CD4-positive, alpha-beta T cell treated with Interleukin-10 for 1 hour (primary cell): ENCODE measurements at places on chromosomes 2 and 18.
A peak's percentile ranks its signal among the peaks of the same experiment; 100 is the strongest.

GRCh38 chr2:164110515-164110914 lies 374.7 kb upstream of the FIGN start:
- no peak for DNase-seq

GRCh38 chr2:239927424-239927981 lies 97.6 kb downstream of the NDUFA10 start:
- DNase-seq, result peak; percentile 68

GRCh38 chr18:57940166-57940660 lies 103.8 kb upstream of the NEDD4L start:
- DNase-seq, result no peak

DNA sequence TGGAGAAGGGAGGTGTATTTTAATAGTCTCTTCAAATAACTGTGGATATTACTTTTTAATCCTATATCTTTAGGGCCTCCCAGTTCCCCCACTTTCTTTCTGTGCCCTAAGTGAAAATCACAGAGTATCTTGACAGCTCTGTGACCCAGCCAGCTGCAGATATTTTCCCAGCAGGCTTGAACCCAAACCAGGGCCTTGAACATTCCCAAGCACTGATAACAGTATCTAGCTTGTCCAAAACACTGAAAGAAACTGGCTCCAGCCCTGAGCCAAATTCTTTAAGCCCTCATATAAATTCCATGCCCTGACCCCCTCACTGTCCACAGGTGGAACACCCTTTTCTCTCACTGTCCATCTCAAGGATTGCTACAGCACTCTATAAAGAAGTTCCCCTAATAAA lies 388.1 kb upstream of the CHAC2 start:
- DNase-seq, result no peak

GRCh38 chr2:48991415-48992131 lies 162.7 kb downstream of the FSHR start:
- DNase-seq, result no peak

GRCh38 chr2:31980674-31981356 lies 30.0 kb downstream of the MEMO1 start:
- DNase-seq, result peak; percentile 20

GRCh38 chr18:34055227-34055626 lies 169.5 kb downstream of the NOL4 start:
- DNase-seq, result no peak

- DNase-seq, result no peak
Observed at GRCh38 chr2:145126146-145126545, 606.2 kb upstream of the ZEB2 start.

- no peak for DNase-seq
Observed at GRCh38 chr2:208222351-208222750, 32.5 kb downstream of the IDH1 start.

DNA sequence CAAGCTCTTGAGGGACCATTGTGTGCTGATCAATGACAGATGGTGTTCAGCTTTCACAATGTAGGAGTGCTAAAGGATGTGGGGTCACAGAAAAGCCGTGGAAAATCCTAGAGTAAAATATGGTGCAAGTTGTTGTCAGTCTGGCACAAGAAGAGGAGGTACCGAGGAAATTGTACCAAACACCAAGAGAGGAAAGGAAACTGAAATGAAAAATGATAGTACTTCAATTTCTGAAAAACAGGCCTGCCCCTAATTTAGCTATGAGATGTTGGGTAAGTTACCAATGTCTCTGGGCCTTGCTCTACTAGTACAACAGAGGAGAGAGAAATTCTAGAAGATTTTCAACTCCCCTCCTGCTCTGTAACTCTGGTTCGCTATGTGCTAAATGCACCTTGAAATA lies 78.8 kb upstream of the PELI1 start:
- DNase-seq, result no peak

DNA sequence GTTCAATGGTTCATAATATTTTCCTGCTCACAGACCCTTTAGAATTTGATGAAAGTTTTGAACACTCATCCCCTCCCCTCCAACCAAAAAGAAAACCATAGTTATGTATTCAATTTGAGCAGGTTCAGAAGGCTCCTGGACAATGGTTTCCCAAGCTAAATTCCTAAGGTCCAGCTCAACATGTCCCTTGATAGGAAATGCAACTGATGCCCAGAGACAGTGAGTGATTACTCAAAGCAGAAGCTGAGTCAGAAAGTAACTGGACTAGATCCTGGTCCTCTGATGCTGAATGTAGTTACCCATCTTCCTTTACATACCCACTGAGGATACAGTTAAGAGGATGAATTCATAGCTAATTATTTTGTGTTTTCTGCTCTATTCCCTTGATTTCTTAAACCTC lies 218.9 kb upstream of the NCKAP5 start:
- no peak for DNase-seq

- DNase-seq, result no peak
Observed at GRCh38 chr18:14963246-14963645, 215.3 kb downstream of the ANKRD30B start.

DNA sequence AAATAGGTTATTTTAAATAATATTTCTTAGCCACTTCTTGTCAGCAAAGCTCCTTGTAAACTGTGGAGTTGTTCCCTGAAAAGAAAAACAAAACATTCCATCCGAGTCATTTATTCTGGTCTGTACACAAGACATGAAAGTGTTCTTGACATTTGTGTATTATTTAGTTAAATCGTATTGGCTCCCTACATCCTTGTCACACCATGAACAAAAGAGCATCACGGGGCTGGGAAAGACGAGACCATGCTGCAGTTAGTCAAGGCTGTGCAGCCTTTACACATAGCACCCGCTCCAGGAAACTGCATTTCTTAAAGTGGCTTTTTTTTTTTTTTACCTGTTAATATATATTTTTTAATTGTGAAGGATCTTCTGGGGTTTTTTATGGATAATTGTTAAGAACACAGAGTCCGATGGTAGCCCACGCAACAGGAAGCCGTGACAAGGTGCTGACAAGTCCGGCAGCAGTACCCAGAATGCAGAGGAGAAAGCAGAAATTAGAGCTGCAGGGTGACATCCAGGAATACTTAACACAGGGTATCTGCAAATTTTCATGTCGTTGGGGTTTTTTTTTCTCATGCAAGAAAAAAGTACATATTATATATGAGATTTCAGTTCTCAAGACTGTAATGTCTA lies 588.4 kb downstream of the ARHGAP15 start:
- DNase-seq, result no peak

DNA sequence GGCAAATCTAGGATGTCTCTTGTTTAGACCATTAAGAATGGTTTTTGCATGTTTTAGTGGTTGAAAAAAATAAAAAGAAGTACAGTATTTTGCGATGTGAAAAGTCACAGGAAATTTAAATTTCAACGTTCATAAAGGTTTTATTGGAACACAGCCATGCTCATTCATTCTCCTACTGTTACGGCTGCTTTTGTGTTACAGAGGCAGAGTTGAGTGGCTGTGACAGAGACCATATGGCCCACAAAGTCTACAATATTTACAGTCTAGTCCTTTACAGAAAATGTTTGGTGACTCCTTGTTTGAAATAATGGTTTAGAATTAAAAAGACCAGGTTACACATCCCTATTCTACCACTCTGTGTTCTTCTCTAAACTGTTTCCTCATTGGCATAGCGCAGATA lies 48.1 kb downstream of the MYOM1 start:
- DNase-seq, result no peak

GRCh38 chr18:31595121-31595771 lies 3.6 kb downstream of the TTR start:
- no peak for DNase-seq

GRCh38 chr2:221961561-221961960 lies 337.2 kb downstream of the PAX3 start:
- no peak for DNase-seq

GRCh38 chr2:159124931-159125467 lies 156.6 kb downstream of the TANC1 start:
- no peak for DNase-seq

DNA sequence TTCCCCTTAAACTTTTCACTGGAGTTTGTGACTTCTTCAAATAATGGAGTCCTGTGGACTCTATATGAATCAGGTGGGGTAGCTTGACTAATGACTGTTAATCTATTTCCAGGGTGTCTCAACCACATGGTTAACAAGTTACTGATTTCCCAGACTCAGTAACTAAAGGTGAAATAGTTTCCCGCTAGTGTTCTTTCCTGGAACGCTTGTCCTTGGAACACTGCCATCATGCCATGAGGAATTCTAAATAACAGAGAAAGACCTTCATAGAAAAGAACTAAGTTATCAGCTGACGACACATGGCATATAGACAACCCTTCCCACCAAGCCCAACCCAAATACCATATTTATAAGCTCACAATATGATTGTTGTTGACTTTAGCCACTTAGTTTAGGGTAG lies 1027.9 kb upstream of the FAM98A start:
- no peak for DNase-seq

GRCh38 chr2:98518101-98518500 lies 73.4 kb downstream of the INPP4A start:
- DNase-seq, result peak; percentile 71

DNA sequence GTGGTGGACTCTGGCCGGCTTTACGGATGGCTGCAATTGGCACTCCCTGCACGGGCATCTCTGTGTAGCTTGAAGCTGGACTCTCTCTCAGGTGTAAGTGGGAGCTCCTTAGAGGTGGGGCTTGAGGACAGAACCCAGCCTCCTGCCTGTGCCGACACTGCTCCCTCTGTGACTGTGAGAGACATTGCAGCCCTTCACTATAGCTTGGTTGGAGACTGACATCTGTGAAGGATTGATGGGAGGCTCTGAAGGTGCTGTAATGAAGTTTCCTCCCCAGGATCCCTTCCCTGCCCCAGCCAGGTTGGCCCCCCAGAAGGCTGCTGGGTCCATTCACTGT lies 166.7 kb downstream of the SH3RF3 start:
- DNase-seq, result no peak

GRCh38 chr2:186044761-186045160 lies 306.2 kb downstream of the FSIP2 start:
- DNase-seq, result no peak

- DNase-seq, result no peak
Observed at GRCh38 chr2:224820283-224820991, 104.3 kb upstream of the CCDC195 start.

- no peak for DNase-seq
Observed at GRCh38 chr2:128646691-128647090, 328.0 kb upstream of the HS6ST1 start.

DNA sequence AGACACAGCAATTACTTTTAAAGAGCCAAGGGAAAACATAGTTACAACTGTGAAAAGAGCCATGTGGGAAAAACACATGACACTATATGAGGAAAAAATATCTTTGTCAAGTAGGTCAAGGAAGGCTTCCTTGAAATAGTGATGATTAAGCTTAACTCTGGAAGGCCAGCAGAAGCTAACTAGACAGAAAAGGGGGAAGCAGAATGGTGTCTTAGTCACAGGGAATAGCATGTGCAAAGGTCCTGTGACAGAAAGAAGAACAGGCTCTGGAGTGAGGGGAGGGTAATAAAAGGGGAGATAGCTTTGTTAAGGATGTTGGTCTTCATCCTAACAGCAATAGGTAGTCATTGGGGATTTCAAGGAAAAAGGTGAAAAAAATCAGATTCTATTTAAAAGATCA lies 64.0 kb downstream of the ARHGAP25 start:
- DNase-seq, result no peak

- no peak for DNase-seq
Observed at GRCh38 chr2:96498021-96498431, 7.1 kb downstream of the NEURL3 start.

- DNase-seq, result no peak
Observed at GRCh38 chr2:48110492-48110891, 204.2 kb upstream of the FBXO11 start.

DNA sequence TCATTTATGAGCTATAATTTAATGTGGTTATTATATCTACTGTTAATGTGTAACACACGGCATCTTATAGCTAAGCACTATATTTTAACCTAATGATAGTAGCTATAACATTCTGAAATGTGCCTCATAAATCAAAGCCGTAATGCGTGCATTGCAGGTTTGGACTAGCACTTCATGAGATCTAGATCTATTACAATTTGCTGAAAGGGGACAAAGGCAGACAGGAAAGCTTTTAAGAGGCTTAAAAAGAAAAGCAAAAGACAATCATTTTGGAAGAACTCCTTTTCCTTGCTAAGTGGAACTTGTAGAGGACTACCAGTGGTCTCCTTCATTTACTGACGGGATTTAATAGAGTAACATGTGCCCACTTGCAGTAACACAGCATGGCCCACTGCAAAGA lies 213.1 kb downstream of the NBAS start:
- no peak for DNase-seq

- no peak for DNase-seq
Observed at GRCh38 chr2:196403471-196403870, 232.1 kb upstream of the STK17B start.

GRCh38 chr2:173997269-173997668 lies 32.1 kb upstream of the SP3 start:
- peak; percentile 24 for DNase-seq

DNA sequence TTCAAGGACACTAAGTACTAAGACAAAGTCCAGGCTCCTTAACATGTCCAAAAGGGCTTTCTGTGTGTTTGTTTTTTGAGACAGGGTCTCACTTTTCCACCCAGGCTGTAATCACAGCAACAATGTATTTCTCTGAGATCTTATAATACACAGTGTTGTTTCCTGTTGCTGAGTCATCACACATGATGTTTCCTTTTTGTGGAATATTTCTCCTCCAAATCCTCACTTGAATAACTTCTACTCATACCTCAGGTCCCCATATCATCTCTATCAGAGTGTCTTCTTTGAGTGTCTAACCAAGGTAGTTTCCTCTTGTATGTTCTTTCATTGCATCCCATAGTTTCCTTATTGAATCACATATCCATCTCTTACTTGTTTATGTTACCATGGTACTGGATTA lies 632.0 kb upstream of the PIK3C3 start:
- DNase-seq, result no peak

DNA sequence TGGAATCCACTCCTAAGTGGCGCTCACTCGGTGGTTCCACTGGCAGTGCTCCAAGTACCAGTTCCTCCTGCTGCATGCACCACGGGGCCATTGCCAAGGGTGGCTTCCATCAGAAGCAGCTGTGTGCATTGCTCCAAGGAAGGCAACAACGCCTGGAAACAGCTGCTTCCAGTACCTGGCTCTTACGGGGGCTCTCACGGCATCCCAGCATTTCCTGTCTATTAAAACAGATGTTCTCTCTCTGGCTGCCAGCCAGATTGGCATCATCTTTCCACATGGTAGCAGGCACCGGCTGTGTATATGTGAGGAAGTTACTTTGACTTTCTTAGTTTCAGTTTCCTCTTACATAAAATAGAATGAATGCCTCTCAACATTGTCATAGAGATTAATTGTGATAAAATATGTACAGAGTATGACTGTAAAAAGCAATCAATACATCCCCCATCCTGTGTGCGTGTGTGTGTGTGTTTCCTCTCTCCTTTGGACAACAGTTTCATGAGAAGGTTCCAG lies 84.9 kb downstream of the CMPK2 start:
- DNase-seq, result no peak

DNA sequence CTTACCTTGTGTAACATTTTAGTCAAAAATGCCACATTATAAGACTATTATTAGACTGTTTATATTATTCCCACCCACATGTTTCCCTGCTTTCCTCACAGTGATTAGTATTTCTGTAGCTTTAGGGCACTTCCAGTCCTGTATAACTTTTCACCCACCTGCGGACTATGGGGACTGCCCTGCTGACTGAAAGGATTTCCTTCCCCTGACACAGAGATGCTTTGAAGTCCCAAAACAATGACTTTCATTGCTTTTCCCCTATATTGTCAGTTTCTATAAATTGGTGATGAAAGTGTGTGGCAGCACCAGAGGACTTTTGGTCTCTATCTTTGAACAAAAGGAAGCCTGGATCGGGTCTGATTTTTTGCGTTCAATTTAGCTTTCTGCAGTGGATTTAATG lies 59.0 kb upstream of the OTX1 start:
- DNase-seq, result no peak

GRCh38 chr18:8841781-8842485 lies 136.6 kb downstream of the MTCL1 start:
- DNase-seq, result no peak

GRCh38 chr2:101295895-101296294 lies 12.6 kb downstream of the RNF149 start:
- no peak for DNase-seq
